ENCODE measurements at places on chromosomes 11 and 22. TPM values are rescaled to one million over a fixed set of nuclear protein-coding genes. Genes with fewer than 3 reads are reported as not detected.

- no peak for DNase-seq
Measured at GRCh38 chr11:15867871-15868270, 488.5 kb downstream of the SOX6 start.

DNA sequence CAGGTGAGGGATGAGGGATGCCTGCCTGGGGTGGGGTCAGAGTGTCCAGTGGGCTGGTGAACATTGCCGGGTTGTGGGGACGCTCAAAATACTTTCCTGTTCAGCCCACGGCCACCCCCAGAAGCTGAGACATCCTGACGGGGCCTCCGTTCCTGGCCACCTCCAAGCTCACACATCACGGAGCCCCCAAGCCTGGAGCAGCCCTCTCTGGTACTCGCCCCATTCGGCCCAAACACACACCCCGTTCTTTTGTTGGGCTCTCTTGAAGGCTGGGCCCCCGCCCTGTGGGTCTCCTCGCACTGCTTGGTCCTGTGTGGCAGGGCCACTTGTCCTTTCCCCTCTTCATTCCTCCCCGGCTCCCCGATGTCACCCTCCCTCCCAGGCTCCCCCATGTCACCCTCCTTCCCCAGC, 442.6 kb downstream of the TBC1D22A start:
- no peak for DNase-seq

DNA sequence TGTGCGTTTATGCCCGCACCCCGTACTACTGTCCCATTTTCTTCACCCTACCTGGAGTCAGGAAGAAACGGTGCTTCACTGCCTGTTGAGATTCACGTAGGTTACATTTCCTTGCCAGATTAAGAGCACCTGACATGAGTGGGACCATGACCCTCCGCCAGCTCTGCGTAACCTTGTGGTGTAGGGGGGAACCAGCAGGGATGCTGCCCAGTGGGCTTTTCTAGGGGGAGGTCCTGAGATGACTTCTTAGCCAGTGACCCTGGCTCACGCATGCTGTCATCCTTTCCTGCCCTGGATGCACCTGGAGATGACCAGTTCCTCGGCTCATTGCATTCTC, 967 bp upstream of the ARVCF start:
- no peak for DNase-seq

DNA sequence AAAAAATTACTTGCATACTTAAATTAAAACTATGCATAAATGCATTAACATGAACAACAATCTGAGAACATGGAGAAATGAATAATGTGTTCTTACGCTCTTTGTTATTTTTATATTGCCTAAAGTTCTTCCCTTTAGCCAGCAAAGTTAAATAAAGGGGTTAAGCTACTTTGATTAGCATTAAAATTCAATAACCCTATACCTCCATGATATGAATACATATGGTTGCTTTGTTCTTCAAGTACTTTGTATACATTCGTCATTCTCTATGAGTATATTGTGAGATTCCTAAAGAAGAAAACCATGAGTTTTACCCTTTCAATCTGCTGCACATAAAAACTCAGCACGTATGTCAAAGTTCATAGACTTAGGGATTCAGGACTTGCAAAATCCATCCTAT, 578.3 kb downstream of the DLG2 start:
- DNase-seq, result no peak

The CCDC87 gene
- 0.26 TPM for total RNA-seq

DNA sequence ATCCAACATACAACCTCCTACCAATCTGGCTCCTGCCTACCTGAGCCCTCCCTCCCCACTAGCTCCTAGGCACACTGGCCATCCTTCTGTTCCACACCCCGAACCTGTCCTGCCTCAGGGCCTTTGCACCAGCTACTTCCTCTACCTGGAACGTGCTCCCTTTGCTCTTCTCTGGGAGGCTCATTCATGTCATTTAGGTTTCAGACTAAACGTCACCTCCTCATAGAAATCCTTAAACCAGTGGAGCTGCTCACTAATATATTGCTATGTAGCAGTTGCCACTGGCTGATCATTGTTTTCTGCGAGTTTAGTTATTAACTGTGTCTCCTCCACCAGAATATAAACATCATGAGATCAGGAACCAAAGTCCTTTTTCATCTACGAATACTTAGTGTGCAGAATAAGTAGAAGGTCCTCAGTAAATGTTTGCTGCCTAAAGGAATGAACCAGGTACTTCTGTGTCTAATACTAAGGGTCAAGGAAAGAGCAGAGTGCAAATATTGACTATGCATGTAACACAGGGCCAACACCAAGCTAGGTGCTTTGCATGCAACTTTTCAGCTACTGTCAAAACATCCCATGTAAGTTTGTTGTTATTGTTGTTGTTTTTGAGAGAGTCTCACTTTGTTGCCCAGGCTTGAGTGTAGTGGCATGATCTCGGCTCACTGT, 277.6 kb upstream of the SYN3 start:
- no peak for DNase-seq

DNA sequence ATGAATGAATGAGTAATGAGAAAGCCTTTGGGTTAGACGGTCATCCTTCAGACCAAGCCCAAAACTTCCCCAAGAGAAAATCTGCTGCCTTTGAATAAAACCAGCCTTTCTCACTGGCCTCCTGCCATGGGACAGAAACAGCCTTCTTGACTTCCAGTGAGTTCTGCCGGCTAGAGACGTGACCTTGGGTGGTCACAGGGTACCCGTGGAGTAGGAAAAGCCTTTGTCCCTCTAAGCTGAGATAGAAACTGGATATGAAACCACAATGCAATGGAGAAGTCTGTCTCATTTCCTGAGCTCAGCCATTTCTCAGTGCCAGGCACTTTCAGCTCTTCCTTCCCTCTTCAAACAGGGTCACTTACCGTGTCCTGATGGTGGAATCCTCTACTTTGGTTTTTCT, 21.2 kb upstream of the YWHAH start:
- no peak for DNase-seq

All from upper lobe of right lung (tissue), 1 donor.